ENCODE measurements at places on chromosomes 12 and 14.
A peak's percentile ranks its signal among the peaks of the same experiment; 100 is the strongest.

- DNase-seq = no peak
These were observed 130.8 kb upstream of the FLRT2 start for GRCh38 chr14:85399186-85399585.

DNA sequence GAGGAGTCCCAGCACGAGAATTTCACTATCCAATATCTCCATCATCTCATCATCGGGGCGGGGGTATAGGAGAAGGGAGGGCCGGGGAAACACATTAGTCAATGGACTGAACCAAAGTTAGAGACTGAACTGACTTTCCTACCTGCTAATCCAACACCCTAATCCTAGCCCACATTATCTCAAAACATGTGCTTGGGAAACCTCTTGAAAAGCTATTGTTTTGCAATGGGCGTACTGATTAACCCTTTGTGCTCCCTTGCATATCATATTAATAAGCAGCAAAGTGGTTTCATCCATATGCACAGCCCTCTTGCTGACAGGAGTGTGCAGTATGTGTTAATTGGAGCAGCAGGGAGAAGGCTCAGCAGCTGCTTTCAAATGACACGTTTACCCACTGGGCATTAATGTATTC, 125.7 kb upstream of the GRIP1 start:
- no peak for DNase-seq

DNA sequence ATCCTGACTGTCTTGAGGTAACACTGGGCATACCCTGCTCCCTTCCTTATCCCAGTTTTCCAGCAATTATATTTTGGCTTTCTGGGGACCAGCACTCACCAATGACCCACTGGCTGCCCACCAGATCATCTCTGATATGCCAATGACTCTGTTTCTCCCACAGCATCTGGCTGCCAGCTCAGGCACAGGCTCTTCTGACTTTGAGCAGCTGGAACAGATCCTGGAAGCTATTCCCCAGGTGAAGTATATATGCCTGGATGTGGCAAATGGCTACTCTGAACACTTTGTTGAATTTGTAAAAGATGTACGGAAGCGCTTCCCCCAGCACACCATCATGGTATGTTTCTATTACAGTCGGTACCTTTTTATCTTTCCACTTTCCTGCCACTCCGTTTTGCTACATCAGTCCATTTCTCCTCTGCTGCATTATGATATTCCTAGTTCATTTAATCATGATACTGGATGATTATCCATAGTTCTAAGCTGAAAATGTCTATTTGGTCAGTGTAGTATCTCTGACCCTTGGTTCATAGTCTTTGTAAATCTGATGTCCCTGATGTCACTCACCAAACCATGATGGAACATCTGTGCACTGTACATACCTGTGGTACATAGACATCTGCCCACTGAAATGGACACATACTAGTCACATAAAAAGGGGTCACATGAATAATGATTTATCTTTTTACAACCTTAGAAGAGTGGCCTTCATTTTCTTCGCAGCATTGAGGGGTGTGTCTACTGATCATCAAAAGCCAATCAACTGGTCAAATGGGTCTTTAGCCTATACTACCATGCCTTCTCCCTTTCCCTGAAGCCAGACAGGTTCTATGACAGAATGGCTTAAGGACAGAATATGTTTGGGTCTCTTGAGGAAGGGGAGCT, 3.3 kb downstream of the GMPR2 start:
- no peak for DNase-seq

DNA sequence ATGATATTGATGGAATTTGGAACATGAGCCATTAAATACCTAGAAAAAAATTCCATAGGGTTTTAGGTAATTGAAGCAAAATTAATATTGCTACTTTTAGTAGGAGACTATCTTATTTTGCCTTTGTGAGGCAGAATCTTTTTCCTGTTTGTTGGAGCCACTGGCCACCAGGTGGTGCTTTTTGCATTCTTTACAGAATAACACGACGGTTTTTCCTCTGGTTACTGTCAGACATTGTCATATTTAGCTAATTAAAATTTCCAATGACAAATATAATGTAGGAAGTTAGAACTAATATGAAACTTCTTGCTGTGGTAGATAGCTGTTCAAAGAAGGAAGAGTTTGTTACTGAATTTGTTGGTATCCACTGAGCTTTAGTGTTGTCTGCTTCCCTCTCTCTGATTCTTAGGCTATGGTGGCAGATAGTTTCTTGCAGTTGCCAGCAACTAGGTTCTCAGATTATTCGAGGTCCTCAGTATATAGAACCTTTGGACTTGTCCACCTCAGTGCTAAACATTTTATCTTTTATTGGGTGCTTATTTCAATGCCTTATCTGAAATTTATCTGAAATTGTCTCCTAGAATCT, 25.7 kb downstream of the RAB21 start:
- no peak for DNase-seq

- DNase-seq = peak; percentile 65
These were observed 167.6 kb downstream of the SLC41A2 start for GRCh38 chr12:104790296-104791125.

GRCh38 chr12:96293093-96293492, 98.9 kb downstream of the ELK3 start:
- no peak for DNase-seq

GRCh38 chr12:117333331-117333881, 28.0 kb downstream of the NOS1 start:
- no peak for DNase-seq

- DNase-seq = no peak
These were observed 5.7 kb downstream of the MTRFR start for GRCh38 chr12:123238961-123239360.

- DNase-seq = no peak
These were observed 23.1 kb downstream of the NTF3 start for GRCh38 chr12:5455045-5455444.

DNA sequence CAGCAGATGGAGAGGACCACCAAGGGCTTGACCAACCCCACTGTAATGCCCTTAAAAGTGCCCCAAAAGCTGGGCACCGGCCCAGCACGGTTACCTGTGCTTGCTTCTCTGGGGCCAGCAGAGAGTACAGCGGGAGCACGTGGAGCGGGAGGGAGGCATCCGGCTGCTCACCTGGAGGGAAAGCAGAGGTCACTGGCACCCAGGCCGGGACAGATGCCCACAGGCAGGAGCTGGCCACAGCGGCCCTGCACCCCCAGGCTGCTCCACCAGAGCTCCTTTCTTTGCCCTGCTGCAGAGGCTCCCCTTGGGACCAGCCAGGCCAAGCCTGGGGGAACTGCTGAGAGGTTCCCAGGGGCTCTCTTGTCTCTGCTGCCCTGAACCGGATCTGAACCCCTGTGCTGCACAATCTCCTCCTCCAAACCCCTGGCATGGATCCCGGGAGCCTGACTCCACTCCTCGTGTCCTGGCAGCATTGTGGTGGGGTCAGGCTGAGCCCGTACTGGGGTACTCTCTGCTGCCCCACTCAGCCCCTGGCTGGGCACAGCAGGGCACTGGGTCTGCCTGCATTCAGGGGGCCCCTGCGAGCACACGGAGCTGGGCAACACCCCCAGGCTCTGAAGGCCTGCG, 24.0 kb downstream of the DHX37 start:
- no peak for DNase-seq

GRCh38 chr12:62684570-62685295, 218.1 kb downstream of the MON2 start:
- no peak for DNase-seq

DNA sequence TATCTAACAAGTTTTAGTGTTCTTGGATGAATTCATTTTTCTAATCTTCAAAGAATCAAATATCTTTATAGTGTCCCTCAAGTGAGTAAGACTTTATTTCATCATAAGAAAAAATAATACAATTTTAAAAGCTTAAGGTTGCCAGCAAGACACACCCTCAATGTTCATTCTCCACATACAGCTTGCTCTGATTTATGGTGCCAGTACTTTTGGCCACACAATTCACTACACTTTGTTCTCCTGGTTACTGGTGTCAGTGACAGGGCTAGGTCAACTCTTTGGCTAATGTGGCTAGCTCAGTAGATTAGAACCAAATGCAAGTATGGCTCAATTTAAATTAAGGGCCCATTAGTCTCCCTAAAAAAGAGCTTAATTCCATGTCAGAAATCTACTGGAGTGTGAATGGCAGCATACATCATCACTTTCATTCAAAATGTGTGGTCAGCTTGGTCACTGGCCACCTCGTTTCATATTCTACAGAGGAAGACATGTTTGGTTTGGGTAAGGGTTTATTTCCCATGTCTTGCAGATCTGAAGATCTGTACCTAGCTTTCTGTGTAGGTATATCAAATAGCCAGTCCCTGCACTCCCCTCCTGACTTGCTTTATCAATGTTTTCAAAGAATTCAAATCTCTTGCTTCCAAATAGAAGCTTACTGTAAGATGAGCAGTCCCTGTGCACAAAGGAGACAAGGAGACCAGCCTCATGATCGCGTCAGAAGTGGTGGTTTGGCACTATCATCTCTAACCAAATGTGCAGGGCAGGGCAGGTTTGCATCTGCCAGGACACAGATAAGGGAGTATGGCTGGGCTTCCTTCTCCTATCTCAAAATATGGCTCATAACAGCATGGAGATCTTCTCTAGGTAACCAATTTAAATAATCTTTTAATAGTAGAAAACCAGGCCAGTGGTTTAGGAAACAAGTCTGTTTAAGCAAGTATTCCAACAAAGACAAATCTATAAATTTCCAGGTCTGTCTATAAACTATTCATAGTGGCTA, 31.3 kb downstream of the HECTD4 start:
- DNase-seq = no peak

DNA sequence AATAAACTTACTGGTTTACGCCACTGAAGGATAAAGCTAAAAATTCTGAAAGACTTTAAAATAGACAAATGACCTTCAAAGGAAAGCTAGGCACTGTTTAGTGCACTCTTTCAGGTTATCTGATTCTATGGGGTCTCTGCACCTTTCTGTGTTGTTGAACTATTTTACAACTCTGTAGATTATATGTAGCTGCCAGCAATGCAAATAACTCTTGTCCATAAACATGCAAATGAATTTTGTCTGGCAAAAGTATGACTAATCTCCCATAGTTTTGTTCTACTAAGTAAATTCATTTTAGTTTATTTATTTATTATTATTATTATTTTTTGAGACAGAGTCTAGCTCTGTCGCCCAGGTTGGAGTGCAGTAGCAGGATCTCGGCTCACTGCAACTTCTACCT, 266.3 kb upstream of the CCDC196 start:
- DNase-seq = no peak

All from stimulated activated effector memory CD8-positive, alpha-beta T cell treated with anti-CD3 and anti-CD28 coated beads, Interleukin-12 subunit alpha, Interleukin-12 subunit beta, amount 100 ng/mL, for 72 hours (primary cell).